Amniotic stem cell (primary cell): ENCODE measurements at places on chromosomes 13 and 19.

DNA sequence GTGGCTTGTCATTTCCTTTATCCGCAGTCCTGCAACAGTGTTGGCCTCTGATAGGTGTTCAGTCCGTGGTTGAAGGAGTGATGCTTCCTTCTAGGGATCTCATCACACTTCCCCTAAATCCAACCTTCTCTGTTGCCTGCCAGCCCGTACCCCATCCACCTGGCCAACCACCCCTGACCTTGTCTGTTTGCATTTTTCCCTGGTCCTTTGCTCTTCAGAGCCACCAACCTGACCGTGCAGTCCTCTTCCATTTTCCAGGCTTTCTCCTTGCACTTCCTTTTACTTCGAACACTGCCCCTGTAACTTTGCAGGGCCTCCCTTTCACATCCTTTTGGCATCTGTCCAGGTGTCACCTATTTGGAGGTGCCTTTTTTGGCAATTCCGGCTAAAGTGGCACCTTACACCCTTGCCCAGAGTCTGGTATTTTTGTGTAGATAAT is 696 bp downstream of the ZNF460 start:
- no peak for DNase-seq

DNA sequence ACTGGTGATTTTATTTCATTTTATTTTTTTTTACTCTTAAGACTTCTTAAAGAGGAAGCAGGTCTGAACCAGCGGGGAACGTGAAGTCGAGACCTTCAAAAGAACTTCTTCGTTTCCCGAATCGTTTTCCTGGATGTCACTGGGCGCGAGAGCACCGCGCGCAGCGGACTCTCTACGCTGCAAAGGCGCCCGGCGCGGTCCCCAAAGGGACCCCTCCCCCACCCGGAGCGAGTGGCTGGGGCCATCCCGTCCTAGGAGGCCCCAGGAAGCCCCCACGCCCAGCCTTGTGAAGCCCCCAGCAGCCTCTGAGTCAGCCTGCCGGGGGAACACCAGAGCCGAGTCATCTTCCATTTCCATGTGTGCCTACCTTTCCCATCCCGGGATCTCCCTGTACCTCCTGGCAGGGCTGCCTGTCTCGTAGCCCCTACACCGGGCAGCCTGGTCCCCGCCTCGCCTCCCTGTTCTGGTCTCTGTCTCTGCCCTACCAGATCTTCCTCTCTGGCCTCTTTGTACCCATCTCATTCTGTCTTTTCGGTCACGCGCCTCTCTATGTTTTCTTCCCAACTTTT is 608 bp downstream of the CD70 start:
- DNase-seq = no peak

GRCh38 chr19:31913103-31913661 is 432.2 kb upstream of the ZNF507 start:
- DNase-seq = no peak

GRCh38 chr13:40780822-40781401 is 8.5 kb upstream of the SLC25A15 start:
- no peak for DNase-seq

GRCh38 chr13:21061029-21061763 is at the start of gene LATS2:
Gene LATS2 (minus strand): TSS chr13:21061586. CDS start chr13:21046026, 15,560 bp downstream.
- DNase-seq = peak; percentile 85

GRCh38 chr13:21123956-21124355 is 52.4 kb downstream of the SKA3 start:
- DNase-seq = no peak

DNA sequence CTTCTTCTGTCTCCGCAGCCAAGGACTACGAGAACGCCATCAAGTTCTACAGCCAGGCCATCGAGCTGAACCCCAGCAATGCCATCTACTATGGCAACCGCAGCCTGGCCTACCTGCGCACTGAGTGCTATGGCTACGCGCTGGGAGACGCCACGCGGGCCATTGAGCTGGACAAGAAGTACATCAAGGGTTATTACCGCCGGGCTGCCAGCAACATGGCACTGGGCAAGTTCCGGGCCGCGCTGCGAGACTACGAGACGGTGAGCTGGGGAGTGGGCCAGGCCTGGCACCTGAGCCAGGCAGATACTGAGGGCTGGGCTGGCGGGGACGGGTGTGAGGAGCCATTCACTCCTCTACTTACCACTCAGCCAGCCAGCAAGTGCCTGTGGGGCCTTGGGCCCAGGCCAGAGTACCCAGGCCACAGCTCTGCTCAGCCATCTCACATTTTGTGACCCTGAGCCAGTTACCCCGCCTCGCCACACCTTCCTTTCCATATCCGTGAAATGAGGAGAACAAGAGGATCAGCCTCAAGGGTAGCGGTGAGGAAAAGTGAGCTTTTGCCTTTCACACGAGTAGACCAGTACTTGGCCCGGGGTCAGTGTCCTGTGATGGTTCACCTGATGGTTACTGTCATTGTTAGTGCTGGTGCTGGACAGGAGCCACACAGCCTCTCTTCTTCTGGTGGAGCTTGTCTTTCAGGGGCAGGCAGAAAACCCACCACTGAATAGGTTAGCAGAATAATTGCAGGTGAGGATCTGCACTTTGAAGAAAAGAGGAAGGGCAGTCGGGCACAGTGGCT is 7.0 kb downstream of the PPP5C start:
- DNase-seq = no peak

- DNase-seq = no peak
Observed at GRCh38 chr13:29156136-29156535, 336.0 kb downstream of the MTUS2 start.

DNA sequence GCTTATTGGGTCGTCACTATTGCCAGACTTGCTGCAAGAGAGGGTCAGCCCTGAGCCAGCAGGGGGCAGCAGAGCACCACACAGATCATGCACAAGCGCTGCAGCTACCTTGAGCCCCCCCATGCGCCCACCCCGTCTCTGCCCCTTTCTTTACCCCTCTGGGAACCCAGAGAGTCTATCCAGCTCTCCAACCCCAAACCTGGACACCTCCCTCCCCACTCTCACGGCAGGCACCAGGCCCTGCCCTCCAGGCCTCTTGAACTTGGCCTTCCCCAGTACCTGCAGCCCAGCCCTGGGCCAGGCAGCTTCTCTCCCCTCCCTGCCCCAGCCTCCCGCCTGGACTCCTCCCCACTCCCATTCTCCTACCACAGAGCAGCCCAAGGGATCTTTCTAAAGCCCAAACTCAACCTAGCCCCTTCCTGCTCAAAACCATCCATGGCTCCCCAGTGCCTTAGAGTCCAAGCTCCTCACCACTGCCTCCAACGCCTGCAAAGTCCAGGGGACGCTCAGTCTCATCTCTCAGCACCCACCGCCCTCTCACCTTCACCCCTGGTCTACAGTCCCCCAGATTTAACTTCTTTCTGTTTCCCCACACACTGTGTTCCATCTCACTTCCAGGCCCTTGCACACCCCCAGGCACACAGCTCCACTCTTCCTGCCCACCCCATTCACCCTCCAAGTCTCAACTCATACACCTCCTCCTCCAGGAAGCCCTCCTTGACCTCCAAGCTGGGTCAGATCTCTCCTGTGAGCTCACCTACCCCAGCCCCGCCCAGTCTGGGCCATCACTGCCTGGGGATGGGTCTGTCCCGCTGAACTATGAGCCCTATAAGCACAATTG is 9.4 kb upstream of the CEACAM16 start:
- peak; percentile 30 for DNase-seq

- no peak for DNase-seq
Observed at GRCh38 chr13:87667686-87668085, 3.5 kb upstream of the SLITRK5 start.

GRCh38 chr13:28258417-28258816 is 120.1 kb downstream of the PAN3 start:
- DNase-seq = no peak

DNA sequence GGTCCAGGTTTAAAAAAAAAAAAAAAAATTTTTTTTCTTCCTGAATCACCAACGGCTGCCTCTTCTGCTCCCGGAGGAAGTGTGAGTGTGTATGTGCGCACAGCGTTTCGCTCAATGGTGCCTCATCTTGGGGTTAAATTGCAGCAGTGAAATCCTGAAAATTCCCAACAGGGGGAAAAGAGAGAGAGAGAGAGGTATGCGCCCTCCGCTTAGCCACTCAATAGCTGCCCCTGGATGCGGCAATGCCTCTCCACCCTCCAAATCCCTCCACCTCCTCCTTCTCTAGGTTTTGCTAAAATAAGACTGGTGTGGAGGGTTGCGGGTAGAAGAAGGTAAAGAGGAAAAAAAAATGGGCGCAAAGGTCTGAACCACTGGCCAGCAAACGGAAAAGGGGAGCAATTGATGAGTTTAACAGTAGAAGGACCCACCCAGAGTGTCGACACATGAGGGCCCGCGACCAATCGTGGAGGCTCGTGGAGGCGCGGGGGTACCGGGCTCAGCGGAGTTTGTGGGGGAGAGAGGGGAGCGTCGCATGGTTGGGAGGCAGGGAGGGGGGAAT is 853 bp upstream of the CACNA1A start:
- no peak for DNase-seq

GRCh38 chr19:10991521-10992081 is 30.8 kb downstream of the SMARCA4 start:
- no peak for DNase-seq

DNA sequence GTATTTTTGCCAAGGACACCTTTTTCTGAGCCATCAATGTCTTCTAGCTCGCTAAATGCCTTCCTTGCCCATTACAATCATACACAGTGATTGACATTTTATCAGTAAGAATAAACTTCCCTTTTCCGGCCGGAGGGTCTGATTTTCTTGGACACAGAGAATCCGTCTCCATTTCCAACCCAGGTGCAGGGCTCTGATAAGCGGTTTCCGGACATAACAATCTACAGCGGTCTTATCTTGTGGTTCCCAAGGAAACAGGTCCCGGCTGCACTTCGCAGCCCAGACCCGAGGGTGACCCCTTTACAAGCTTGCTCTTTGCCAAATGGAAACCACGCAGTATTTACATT is 5.1 kb upstream of the ZNF77 start:
- DNase-seq = no peak

DNA sequence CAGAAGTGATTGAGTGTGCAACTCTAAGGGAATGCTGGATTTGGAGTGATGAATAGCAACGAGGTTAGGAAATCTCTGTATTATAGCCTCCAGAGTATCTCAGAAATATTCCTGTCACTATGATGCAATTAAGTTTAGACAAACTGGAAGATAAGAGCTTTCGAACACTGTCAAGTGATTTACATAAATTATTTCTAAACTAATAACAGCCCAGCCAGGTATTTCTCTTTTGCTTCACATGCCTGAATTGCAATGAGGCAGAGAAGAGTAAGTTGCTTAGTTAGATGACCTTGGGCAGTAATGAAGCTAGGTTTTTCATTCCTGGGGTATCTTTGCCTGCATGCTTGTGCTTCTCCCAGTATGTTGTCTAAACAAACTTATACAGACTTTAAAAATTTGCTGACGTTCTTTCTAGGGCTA is 134.5 kb downstream of the LMO7 start:
- no peak for DNase-seq
